Mucosa of gallbladder (tissue), 1 donor: ENCODE measurements at places on chromosomes 12 and 14. TPM values are rescaled to one million over a fixed set of nuclear protein-coding genes. Genes with fewer than 3 reads are reported as not detected.
A peak's percentile ranks its signal among the peaks of the same experiment; 100 is the strongest.

The MAP3K9 gene
- 9.9 TPM for total RNA-seq

DNA sequence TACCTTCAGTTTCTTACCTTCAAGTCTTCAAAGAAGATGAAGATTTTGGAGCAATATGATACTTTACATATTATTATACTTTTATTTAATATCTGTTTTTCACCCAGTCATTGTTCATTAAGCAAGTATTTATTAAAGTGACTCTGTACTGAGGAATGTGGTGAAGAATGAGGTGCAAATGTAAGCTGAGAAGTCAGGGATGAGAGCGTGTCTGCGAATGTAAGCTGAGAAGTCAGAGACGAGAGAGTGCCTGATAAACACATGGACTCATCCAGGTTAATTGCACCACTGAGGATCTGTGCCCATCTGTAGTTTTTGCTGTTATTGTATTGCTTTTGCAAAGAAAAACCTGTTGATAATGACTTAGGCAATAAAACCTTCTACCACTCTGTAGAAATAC is 211.9 kb upstream of the FAR2 start:
- DNase-seq = no peak

DNA sequence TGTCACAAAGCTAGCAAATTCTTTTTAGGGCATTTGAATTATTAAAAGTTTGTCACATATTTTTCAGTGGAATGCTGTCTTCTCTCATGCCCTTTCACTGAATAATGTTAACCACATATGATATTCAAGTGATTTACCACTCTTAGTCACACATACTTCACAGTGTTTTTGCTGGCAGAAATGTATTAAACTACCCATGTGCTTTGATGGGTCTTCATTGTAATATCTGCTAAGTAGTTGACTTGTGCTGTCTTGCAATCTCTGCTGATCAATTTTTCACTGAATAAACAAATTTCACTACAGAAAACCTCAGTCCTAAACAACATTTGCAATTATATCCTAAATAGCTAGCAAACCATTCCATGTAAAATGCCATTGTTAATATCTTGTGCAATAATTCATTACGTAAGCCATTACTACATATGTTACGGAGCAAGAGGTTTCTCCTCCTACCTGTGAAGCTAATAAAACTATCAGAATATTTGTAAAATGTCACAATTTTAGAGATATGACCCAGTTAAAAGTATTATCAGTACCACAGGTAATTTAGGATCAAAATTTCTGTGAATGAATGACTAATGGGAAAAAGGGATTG is 64.6 kb upstream of the LMO3 start:
- no peak for DNase-seq

DNA sequence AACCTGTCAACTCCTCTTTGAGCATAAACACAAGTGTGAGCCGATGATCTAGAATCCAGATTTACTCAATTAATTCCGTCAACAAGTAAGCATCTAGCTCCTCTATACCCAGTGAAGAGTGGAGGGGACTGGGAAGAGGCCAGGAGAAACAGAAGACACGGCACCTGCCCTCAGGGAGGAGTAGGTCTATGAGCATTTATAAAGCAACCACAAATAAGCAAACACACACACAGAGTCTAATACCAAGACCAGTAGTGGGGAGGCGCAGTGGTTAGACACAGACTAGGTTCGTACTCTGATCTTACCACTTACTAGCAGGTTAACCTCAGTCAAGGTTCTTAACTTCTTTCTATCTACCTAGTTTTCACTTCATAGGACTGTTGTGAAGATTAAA is 5.9 kb upstream of the FOXN3 start:
- no peak for DNase-seq

GRCh38 chr14:94050231-94050880 is 24.2 kb downstream of the OTUB2 start:
- DNase-seq = no peak

GRCh38 chr14:106021832-106022231 is 495.4 kb downstream of the TMEM121 start:
- no peak for DNase-seq

DNA sequence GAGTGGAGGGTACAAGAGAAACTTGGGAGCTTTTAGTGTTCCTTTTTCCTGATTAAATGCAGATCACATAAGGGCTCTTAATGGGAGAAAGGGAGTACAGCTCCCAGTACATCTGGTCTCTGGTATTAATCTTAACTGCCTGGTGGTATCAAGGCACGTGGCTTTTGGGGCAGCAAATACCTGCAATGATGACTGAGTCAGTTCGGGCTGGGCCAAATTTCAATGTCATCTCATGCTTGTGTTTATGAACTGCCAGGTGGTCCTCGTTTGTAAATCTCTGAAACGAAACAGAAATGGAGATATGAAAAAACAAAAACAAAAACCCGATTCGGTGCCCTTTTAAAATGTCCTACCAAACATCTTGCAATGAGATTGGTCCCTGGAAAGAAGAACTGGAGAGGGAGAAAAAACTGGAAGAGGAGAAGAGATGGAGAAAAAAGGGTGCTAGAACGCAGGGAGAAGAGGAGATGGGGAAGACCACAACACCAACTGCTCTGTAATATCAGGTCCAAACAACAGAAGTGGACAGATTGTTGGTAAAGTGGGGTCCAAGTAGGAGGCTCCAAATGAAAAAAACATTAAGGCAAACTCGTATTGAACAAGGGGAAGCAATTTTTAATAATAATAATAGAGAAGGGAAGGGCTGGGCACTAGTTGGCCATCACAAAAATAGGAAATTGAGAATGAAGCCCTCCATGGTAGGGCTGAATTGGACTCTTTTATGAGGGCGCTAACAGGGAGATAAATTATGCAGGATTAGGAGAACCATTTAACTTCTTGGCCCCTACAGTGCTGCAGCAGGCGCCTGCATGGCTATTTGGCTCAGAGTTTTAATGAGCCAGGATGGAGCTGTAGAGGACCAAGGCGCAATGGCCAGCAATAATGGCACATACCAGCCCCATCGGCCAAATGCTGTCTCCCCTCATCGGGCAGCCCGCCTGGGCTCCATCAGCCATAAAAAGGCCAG is 45.4 kb upstream of the NPFF start:
- no peak for DNase-seq

The LRIG3 gene
- 50.8 TPM for total RNA-seq

- peak; percentile 69 for DNase-seq
Observed at GRCh38 chr12:104358353-104359003, 54.9 kb downstream of the EID3 start.

The IL25 gene
- total RNA-seq = not detected

- no peak for DNase-seq
Observed at GRCh38 chr12:15731940-15732339, 57.2 kb downstream of the EPS8 start.

DNA sequence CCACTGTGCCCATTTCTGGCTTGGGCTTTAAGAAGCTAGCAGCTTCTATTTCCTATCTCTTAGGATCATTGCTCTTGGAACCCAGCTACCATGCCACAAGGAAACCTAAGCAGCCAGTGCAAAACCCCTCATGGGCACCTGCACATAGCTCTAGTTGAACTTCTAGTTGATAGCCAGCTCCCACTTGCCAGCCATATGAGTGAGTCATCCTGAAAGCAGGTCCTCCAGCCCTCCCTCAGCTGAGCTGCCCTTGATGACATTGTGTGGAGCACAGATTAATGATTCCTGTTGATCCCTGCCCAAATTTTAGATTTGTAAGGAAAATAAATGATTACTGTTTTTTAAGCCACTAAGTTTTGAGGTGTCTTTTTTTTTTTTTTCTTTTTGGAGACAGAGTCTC is 234.2 kb upstream of the FBXO33 start:
- no peak for DNase-seq

DNA sequence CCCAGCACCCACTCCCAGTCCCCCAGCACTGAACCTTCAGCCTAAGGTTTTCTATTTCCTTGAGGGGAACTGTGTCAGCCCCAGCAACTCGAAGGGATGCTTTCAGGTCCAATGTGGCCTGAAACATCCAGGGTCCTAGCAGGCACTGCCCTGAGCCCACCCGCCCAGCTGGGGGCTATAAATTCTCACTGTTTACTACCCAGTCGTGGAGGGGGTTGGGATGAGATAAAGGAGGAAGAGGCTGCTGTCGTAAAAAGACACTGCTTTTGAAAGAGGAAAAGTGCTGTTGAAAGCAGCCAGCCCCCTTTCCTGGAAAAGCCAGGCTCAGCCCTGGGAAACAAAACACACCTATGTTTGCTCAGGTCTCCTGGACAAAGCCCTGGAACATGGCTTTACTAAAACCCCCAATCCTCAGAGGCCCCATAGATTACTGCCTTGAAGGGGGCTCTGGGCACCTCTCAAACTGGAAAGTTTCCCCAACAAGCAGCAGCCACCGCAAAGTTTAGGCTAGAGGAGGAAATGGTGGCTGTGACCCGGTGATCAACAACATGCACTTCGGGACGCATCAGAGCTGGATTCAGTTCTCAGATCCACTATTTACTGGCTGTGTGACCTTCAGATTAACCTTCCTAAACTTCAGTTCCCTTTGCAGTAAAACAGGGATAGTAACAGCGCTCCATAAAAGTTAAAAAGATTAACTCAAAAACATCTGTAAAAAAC is 51.0 kb downstream of the ACTN1 start:
- no peak for DNase-seq

DNA sequence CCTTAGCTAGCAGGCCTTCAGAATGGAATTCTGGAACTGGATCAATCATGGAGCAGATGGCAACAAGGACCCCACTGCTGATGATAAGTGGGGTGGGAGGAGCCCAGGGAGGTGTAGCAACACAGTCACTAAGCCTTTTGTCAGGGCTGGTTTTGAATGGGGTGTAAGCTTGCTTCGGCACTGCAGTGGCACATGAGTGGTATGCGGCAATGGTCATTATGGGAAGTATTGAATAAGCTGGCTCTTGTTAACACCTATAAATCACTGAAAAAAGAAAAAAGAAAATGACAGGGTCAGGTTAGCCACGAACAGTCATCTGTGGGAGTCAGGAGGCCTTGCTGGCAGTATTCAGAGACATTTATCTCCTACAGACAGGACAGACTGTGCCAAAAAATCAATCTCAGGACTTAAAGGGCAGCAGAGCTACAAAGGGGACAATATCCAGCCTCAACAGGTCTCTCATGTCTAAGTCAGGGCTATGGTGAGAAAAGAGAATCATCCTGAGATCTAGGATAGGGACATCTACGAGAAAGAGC is 19.1 kb downstream of the CDKL1 start:
- DNase-seq = no peak

GRCh38 chr14:76950055-76951020 is 78.2 kb downstream of the IRF2BPL start:
- DNase-seq = peak; percentile 44

- peak; percentile 21 for DNase-seq
Observed at GRCh38 chr12:15268927-15269552, 47.8 kb upstream of the RERG start.

GRCh38 chr14:52266782-52267181 is 716 bp upstream of the PTGDR start:
- DNase-seq = no peak

- no peak for DNase-seq
Observed at GRCh38 chr14:36367985-36368774, 47.7 kb upstream of the MBIP start.

- DNase-seq = no peak
Observed at GRCh38 chr12:50221228-50222008, 54.2 kb upstream of the CERS5 start.

DNA sequence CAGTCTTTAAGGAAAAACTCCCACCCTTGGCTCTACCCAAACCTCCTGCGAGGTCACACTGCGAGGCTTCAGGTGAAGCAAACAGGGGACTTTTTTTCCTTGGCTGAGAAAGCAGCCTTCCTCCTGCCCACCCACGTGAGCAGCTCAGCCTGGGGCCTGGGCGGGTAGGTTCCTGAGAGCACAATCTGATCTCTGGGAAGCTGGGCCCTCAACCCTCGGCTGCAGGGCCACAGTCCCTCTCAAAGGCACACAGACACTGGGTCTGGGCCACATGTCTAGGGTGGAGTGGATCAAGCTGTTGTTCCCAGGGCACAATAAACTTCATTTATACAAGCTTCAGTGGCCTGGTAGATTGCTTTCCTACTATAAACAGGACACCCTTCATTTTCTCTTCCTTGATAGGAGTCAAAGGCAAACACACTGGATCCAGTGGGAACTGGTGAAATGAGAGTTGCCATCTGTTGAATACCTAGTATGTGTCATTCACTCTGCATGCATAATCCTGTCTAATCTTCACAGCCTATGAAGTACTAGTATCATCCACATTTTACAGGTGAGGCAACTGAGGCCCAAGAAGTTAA is 41.3 kb upstream of the PNMA1 start:
- DNase-seq = no peak

The PXMP2 gene
- total RNA-seq = 89.8 TPM

- no peak for DNase-seq
Observed at GRCh38 chr12:116087399-116087798, 190.1 kb downstream of the MED13L start.

DNA sequence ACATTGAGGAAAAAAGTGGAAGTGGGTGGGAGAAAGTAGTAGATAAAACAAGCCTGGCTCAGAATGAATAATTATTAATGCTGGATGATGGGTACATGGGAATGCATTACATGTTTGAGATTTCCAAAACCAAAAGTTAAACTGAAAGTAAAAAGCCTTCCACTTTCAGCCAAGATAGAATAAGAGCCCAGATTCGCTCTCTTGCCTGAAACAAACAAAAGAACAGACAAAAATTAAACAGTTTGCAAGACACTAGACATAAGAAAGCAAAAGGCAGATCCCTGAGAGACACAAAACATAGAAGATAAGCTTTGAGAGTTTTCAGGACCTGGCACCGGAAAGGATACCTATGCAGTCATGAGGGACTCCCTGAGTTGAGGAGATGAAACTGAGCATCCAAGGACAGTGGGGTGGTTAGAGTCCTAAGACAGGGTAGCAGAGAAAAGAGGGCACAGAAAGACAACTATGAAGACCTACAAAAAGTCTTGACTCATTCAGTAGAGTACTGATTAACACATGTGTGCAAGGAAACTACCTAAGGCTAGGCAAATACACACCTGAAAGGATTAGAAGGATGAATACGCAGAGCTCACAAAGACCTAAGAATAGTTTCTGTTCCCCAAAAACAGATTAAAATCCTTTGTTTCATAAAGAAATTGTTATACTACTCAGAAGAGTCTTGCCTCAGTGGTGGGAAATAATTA is 54.1 kb downstream of the CEP83 start:
- no peak for DNase-seq

The GPR68 gene
- 1.6 TPM for total RNA-seq

DNA sequence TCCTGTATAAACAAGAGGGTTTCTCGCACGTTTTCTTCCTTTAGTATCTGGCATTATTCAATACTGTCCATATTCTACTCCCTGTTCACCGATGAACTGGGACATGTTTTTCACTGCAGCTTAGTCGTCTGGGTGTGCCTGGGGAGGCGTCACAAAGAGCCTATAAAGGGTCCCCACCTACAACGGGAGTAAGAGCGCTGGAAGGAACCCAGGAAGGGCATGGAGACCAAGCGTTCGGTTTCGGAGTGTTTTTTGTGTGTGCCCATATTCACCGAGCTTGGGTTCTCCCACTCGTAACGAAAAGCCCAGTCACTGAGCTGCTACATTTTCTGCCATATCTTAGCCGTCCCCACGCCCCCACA is 592 bp upstream of the USP15 start:
- DNase-seq = no peak

The HNRNPC gene
- 402 TPM for total RNA-seq

The TEX52 gene
- not detected for total RNA-seq

DNA sequence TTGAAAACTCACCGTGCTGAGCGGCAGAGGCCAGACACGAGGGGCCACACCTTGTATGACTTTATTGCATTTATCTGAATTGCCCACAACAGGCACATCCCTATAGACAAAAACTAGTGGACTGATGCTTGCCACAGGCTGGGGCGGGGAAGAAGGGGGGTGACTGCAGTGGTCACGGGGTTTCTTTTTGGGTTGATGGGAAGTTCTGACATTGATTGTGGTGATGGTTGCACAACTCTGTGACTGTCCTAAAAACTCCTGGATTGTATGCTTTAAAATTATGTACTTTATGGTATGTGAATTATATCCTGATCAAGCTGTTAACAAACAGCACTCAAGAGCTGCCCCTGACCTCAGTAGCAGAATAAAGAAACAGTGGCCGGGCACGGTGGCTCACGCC is 25.7 kb downstream of the DHX37 start:
- no peak for DNase-seq
